ENCODE measurements at places on chromosomes 7 and 10. TPM values are rescaled to one million over a fixed set of nuclear protein-coding genes. Genes with fewer than 3 reads are reported as not detected.
A peak's percentile ranks its signal among the peaks of the same experiment; 100 is the strongest.

DNA sequence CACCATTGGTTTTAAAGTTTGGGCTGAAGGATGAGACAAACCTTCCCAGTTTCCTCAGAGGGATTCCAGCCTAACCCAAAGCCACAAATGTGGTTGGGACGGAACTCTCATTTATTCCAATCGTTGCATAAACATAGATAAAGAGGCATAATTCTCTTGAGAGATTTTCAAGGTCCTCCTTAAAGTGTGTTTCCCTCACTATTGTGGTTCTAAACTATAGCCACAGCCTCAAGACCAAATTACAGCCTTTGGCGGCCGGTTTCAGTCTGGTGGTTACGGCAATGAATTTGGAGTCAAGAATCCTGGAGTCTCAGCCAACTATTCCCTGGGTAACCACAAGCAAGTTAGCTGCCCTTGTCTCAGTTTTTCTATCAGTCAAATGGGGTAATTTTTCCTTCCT lies 42.6 kb downstream of the SEM1 start:
- DNase-seq = no peak

DNA sequence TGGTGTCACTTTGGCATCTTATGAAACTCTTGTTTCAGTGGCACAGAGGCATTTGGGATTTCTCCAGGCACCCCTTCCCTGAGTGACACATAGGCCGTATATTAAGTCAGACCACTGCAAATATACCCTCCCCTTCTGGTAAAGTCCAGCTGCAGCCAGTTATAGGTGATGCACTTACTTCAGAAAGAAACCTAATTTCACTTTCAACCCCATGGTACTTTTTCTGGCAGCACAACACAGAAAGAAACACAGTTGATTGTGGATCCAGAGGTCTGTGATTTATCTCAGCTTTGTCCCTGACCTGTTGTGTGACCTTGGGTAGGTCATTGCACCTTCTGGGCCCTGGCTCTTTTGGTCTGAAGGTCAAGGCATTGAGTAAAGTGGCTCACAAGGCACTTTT lies 173.2 kb downstream of the BUB3 start:
- DNase-seq = no peak

DNA sequence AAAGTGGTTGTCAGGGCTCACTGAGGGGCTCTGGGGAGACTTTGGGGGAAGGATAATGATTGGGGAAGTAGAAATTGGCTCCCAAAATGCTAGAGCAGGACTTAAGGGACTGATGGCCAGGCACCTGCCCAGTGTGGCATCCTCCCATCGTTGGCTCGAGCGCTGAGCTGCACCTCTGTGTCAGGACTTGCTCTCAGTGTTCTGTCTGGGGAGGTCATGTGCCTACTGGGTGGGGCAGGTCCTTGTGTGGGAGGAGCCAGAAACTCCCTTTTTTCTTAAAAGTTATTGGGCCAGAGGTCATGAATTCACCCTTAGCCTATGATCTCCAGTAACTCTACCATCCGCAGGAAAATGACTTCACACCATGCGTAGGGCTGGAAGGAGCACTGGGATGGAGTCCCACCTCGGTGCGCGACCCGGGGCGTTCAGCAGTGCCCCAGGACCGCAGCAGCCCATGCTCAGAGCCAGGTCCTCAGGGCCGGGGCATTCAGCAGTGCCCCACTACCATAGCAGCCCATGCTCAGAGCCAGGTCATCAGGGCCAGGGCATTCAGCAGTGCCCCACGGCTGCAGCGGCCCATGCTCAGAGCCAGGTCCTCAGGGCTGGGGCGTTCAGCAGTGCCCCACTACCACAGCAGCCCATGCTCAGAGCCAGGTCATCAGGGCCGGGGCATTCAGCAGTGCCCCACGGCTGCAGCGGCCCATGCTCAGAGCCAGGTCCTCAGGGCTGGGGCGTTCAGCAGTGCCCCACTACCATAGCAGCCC lies 221.9 kb downstream of the EBF3 start:
- DNase-seq = no peak

TAS2R41 gene
- not detected for total RNA-seq

DNA sequence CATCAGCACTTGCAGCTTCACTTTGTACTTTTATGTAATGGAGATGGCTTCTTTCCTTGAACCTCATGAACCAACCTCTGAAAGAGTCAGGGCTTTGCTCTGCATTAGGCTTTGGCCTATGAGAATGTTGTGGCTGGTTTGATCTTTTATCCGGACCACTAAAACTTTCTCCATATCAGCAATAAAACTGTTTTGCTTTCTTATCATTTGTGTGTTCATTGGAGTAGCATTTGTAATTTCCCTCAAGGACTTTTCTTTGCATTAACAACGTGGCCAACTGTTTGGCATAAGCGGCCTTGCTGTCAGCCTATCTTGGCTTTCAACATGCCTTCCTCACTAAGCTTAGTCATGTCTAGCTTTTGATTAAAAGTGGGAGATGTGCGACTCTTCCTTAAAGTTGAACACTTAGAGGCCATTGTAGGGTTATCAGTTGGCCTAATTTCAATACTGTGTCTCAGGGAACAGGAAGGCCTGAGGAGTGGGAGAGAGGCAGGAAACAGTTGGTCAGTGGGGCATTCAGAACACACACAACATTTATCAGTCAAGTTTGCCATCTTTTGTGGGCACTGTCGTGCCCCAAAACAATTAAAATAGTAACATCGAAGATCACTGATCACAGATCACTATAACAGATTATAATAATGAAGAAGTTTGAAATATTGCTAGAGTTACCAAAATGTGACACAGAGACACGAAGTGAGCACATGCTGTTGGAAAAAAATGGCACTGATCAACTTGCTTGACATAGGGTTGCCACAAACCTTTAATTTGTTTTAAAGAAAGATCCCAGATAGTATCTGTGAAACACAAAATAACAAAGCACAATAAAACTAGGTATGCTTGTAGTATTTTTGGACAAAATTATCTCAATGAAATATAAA lies 64.7 kb downstream of the NRF1 start:
- DNase-seq = no peak

- no peak for DNase-seq
These were observed 236.1 kb downstream of the ELMO1 start for GRCh38 chr7:37212556-37212955.

GRCh38 chr7:147207988-147208387 lies 1091.4 kb downstream of the CNTNAP2 start:
- DNase-seq = no peak

- DNase-seq = no peak
These were observed 377.5 kb upstream of the SORCS1 start for GRCh38 chr10:107542016-107542415.

DNA sequence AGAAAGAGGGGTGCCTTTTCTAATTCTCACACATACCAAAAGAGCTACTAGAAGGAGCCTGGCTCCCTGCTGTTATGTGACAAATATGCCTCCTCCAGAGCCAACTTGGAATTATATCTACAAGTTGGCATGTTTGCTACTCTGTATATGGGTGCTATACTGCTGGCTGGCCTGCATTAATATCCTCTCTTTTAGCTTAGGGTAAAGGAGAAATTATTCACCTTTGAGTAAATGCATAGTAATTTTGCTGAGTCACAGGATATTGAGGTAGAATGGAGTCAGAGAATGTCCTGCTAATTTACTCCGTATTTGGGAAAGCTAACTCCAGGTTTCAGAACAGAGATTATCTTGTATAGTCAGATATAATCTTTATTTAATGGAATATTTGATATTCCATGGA lies 24.2 kb upstream of the LIPN start:
- no peak for DNase-seq

CYP3A4 gene
- total RNA-seq = 0.18 TPM

GRCh38 chr7:1925349-1925748 lies 255.3 kb downstream of the ELFN1 start:
- DNase-seq = no peak

C10orf53 gene
- total RNA-seq = not detected

DNA sequence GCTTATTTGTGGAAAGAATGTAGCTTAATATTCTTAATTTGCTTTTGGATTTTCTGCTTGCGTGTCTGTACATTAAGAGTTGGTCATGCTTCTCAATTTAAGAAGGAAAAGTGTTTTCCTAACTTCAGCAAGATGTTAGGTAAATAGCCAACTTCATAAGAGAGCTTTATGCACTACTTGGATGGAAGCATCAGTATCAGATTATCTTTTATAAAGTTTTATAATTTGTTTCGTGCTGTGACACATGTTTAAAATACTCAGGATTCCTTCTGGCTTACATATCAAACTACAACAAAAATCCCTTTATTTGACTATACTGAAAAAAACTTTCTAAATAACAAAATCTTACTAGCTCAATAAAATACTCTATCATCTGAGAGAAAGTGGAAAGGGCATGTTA lies 34.8 kb upstream of the AGR2 start:
- DNase-seq = no peak

GRCh38 chr7:22879280-22879679 lies 56.6 kb upstream of the TOMM7 start:
- DNase-seq = no peak

GRCh38 chr7:11315666-11316258 lies 342.1 kb downstream of the PHF14 start:
- no peak for DNase-seq

KMT2E gene
- total RNA-seq = 108 TPM

- DNase-seq = no peak
These were observed 144.6 kb upstream of the COL1A2 start for GRCh38 chr7:94250124-94250523.

GATA3 gene
- 2.1 TPM for total RNA-seq

DNA sequence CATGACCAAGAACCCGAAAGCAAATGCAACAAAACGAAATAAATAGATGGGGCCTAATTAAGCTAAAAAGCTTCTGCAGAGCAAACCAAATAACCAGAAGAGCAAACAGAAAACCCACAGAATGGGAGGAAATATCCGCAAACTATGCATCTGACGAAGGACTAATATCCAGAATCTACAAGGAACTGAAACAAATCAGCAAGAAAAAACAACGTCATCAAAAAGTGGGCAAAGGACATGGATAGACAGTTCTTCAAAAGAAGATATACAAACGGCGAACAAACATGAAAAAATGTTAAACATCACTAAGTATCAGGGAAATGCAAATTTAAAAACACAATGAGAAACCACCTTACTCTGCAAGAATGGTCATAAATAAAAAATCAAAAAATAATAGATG lies 35.3 kb upstream of the CACUL1 start:
- no peak for DNase-seq

- DNase-seq = peak; percentile 20
These were observed 95.0 kb upstream of the DDC start for GRCh38 chr7:50660040-50660829.

DNA sequence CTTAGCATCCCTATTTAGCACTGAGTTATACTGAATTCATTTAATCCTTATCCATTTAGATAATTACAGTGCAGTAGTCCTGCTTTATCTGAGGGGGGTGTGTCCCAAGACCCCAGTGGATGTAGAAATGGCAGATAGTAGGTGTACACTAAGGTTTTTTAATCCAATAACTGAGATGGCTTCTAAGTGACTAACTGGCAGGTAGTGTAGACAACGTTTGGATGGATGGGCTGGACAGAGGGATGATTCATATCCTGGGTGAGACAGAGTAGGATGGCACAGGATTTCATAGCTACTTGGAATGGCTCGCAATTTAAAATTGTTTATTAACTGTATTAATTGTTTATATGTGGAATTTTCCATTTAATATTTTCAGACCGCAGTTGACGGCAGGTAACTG lies 295.6 kb downstream of the CCDC3 start:
- no peak for DNase-seq

GRCh38 chr7:47252675-47253074 lies 329.2 kb downstream of the TNS3 start:
- no peak for DNase-seq

DNA sequence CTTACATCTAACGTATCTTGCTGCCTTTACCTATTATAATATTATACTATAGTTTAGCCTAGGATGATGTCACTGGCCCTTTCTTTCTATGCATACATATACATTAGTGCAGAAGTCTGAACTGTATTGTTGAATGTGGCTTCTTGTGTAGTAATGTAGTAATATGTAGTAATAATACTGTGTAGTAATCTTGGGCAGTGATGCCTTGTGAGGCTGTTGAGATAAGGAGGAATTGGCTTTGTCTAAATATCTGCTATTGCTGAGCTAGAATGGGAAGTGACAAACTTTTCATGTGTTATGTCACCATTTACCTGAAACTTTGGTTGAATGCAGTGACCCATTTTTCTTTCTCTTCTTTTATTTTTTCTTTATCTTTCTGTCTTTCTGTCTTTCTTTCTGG lies 11.0 kb downstream of the GLCCI1 start:
- no peak for DNase-seq

DNA sequence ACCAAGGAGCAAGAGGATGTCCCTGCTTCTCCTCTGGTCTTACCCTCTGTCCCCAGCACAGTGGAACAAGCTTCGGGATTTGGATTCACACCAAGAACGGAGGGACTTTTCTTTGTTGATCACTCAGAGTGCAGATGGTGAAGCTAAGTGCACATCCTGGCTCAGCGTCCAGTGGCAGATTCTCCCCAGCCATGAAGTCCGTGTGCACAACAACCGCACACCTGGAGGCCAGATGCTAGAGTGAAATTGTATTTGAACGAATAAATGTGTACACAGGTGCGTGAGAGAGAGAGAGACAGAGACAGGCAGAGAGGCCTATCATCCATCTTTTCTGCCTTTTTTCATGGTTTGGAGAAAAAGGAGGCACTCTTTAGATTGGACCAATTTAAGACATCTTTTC lies 31.5 kb downstream of the ASB13 start:
- no peak for DNase-seq

SLC29A4 gene
- not detected for total RNA-seq

CALHM3 gene
- not detected for total RNA-seq

DNA sequence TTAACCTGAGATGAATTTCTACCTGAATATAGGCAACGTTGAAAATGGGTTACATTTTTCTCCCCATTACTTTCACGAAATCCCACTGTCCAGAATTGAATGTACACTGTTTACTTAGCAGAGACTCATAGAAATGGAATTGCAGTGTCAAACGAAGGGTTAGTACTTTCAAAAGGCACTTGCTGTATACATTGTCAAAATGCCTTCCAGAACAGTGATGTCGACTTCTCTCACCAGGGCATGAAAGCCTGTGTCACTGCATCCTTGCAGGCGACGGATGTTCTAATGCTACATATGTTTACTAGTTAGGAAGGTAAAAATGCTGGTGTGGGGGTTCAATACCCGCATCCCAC lies 41.2 kb downstream of the TACC2 start:
- DNase-seq = no peak

TRIM24 gene
- total RNA-seq = 20.0 TPM

GHRHR gene
- total RNA-seq = not detected

- no peak for DNase-seq
These were observed 407.4 kb downstream of the KCNMA1 start for GRCh38 chr10:77230194-77230593.

PRLHR gene
- 1.8 TPM for total RNA-seq

MCM7 gene
- total RNA-seq = 74.8 TPM

Data from uterus (tissue), 4 donors.